Naive thymus-derived CD4-positive, alpha-beta T cell (primary cell): ENCODE measurements at places on chromosomes 4 and X.

GRCh38 chrX:153772316-153773217 is 8.3 kb upstream of the SRPK3 start:
- DNase-seq = no peak

- no peak for DNase-seq
Observed at GRCh38 chr4:38072578-38072977, 112.4 kb downstream of the PTTG2 start.

DNA sequence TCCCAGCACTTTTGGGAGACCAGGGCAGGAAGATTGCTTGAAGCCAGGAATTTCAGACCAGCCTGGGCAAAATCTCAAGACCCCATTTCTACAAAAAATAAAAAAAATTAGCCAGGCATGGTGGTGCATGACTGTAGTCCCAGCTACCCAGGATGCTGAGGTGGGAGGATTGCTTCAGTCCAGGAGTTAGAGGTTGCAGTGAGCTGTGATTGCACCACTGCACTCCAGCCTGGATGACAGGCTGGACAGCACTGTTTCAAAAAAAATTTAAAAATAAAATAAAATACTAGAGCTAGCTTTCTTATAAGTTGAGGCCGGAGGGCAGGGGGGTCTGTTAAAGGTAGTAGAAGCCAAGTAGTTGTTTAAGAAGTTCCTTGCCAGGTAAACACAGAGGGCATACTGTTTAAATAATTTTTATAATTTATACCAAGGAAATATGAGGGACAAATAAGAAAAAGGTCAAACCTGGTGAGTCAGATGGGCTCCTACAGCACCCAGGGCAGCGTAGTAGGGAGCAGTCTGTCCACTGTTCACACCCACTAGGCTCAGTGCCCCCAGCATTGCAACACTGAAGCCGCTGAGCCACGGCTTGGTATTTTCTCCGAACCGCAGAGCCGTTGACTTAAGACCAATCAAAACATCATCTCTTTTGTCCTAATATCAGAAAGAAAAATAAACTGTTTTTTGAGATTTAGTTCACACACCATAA is 17.3 kb downstream of the COQ2 start:
- DNase-seq = no peak

DNA sequence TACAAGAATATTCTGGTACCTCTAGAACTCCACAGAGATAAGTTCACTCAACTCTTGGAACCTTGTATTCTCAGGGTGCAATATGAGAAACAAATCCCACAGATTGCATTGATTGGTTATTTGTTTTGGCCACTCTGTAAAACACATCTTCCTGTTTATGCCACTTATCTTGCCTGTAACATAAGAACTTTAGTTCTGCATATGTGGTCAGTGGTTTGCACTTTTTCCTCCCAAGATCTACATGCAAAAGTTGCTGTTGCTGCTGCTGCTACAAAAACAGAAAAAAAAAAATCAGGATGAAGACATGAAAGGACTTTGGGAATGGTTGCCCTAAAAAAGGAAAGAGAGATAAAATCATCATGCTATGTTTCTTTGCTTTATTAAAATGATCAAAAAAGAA is 9.6 kb downstream of the ODAPH start:
- DNase-seq = no peak

GRCh38 chr4:104492183-104492771 is 2.4 kb downstream of the CXXC4 start:
- no peak for DNase-seq

GRCh38 chr4:21134994-21135393 is 434.7 kb downstream of the PACRGL start:
- no peak for DNase-seq

- DNase-seq = no peak
Observed at GRCh38 chr4:129179276-129179675, 83.3 kb downstream of the C4orf33 start.

GRCh38 chr4:58809366-58809765 is 1699.2 kb upstream of the IGFBP7 start:
- DNase-seq = no peak

DNA sequence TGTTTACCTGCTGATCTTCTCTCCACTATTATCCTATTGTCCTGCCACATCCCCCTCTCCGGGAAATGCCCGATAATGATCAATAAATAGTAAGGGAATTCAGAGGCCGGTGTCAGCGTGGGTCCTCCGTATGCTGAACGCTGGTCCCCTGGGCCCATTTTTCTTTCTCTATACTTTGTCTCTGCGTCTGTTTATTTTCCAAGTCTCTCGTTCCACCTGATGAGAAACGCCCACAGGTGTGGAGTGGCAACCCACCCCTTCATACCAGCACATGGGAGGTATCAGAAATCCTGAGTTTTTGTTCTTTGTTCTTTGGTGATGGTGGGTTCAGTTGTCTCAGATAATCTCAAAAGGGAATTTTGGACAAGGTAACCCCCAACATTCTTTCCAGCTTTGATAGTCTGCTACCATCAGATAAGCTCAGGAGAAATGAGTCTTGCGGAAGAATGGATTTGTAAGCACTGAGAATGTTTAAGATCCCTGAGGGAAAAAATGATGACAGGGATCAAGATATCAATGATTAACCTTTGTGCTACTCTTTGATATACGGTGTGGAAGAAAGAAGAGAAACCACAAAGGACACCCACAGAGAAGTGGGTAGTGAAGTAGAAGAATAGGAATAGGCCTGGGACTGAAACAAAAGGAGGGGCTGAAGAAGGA is 117.9 kb downstream of the CEP44 start:
- DNase-seq = no peak

- no peak for DNase-seq
Observed at GRCh38 chrX:69876221-69876620, 173.5 kb downstream of the AWAT2 start.

- DNase-seq = no peak
Observed at GRCh38 chr4:146256328-146256727, 42.0 kb downstream of the REELD1 start.

- no peak for DNase-seq
Observed at GRCh38 chrX:40012039-40012867, 85.5 kb downstream of the BCOR start.

DNA sequence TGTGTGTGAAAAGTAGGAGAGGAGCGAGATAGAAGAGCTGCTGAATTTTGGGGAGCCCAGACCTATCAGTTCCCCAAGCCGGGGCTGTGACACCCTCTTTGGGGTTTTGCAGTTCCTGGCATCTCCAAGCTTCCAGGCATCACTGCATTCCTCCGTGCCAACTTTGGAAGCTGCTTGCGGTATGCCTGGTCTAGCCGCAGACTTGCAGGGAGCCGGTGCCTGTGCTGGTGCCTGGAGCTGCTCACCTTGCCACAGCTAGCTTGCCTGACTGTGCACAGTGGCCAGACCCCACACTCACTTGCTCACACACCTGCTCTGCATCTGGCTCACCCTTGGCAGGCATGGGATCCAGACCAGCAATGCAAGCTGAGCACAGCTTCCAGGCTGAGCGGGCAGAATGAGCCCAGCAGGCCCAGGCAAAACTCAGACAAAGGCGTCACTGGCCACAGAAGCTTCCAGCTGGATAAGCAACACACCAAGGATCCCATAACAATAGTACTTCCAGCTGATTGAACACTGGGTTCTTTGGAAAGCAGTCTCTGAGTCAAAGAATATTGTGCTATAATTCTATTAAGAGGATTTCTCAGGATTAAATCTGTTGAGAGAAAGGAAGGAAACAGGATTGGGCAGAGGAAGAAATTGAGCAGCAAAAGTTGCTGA is 390.9 kb downstream of the TEX13C start:
- DNase-seq = no peak

- no peak for DNase-seq
Observed at GRCh38 chrX:50586980-50587379, 116.4 kb upstream of the DGKK start.

- no peak for DNase-seq
Observed at GRCh38 chrX:136589966-136590365, 58.0 kb downstream of the VGLL1 start.

DNA sequence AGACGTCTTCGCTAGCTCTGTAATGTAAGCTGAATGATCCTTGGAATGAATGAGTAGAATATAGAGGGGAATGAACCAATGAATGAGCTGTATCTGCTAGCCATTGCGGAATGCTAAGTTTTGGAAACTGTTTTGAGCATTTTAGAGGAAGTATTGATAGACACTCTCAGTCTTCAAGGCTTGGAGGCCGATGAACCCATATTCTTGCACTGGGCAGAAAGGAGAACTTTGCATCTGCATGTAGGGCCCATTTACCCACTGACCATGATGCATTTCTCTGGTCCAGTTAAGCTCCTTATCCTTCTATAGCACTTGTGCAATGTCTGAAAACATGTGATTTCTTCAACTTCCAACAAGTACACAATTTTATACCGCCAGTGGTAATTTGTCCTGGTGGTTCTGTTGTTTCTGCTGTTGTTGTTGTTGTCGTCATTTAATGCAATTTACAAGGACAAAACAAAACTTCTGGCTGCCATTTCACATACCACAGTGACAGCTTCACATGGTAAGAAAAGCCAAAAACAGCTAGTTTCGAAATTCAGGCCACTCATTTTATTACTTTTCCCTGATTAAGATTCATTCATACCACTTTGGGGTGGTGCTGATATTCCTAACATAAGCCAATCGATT is 85.0 kb upstream of the MTM1 start:
- DNase-seq = no peak

GRCh38 chr4:185651137-185651677 is 115.9 kb upstream of the PDLIM3 start:
- DNase-seq = no peak

DNA sequence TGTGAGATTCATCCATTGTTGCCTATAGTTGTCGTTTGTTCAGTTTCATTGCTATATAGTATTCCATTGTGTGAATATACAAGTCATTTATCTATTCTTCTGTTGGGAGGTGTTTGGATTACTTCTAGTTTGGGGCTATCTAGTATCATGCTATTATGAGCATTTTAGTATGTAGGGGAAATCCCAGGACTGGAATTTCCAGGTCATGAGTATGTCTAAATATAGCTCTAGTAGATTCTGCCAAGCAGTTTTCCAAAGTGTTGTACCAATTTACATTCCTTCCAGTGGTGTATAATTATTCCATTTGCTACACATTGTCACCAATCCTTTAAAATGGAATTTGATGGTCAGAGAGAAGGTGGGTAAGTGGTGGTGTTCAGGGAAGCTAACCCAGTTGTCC is 30.1 kb downstream of the EGFL6 start:
- DNase-seq = no peak

DNA sequence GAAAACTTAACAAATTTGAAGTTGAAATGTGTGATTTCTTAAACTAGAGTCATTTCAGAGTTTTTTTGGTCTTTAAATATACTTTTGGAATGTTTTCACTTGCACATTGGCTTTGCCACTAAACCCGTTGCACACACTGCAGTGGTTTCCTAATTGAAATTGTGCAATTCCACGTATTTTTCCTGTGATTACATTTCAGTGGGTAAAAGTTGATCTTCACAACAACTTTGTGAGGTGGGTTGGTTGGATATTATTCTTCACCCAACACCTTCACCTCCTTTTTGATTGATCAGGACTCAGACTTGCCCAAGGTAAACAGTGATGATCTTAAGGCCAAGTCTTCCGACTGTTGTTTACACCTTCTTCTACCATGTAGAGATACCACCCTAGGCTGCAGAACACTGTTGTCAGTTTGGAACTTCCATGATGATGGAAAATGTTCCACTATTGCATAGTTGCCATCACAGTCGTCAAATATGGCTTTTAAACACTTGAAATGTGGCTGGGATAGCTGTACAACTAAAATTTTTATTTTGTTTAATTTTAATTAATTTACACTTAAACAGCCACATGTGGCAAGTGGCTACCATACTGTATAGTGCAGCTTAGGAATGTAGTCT is 13.7 kb downstream of the SEPTIN11 start:
- DNase-seq = no peak

DNA sequence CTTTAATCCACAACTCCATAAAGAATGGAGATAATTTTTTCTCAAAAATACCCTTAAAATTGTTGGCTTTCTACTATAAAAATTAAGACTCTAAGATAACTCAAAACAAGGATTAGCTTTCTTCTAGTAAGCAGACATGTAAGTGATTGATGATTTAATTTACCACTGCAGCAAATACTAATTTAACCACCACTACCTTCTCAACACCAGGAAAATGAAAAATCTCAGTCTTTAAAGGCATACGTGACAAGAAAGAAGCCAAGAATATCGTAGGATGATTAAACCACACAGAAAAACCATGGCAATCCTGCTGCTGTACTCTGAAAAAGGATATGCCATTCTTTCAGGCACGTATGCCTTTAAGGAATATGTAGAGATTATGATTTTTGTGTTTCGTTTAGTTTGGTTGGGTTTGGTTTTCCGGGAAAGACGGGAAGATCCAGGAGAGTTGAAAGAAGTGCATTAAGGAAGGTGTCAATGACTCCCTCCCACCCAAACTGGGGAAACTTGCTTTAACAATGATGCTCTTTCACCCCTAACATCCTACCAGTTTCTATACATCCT is 881 bp downstream of the LRCH2 start:
- DNase-seq = no peak

GRCh38 chrX:43868791-43869190 is 13.5 kb downstream of the MAOB start:
- DNase-seq = no peak

GRCh38 chr4:75698162-75698962 is 25.2 kb upstream of the G3BP2 start:
- no peak for DNase-seq

DNA sequence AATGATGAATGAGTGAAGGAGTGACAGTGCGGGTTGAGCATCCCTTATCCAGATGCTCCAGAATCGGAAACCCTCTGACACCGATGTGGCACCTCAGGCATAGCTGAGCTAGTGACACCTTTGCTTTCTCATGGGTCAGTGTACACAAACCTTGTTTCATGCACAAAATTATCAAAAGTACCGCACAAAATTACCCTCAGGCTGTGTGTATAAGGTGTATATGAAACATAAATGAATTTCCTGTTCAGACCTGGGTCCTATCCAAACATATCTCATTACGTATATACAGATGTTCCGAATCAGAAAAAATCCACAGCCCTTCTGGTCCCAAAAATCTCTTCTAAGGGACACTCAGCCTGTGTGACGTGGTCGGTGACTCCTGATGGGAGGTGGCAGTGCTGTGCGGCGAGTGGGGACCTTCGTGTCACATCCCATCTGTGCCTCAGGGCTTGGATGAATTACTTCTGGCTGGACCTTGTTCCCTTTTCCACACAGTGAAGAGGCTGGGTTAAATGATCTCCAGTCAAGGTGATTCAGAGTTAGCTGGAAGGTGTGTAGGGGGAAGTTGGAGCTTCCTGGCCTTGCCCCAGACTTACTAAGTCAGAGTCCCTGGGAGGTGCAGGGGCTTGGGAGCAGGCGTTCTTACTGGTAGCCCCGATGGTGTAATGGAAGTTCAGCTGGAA is 18.8 kb downstream of the RGS12 start:
- DNase-seq = no peak
